ENCODE measurements at places on chromosomes 2 and 18.

DNA sequence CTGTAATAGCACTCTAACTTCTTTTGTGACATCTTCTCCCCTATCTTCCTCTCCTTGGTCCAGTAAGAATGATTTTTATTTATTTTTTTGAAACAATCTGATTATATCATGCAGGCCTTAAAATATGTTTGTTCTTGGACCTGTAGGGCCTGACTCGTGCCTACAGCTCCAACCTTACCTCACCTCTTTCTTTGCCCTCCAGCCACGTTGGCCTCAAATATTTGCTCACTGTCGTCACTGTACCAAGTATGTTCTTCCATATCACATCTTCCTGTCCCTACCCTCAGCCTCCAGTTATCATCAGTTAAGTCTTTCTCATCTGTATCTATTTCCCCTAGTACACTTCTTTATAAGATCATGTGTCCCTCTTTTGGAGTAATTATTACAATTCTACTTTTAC lies 125.5 kb downstream of the CDH7 start:
- no peak for DNase-seq

DNA sequence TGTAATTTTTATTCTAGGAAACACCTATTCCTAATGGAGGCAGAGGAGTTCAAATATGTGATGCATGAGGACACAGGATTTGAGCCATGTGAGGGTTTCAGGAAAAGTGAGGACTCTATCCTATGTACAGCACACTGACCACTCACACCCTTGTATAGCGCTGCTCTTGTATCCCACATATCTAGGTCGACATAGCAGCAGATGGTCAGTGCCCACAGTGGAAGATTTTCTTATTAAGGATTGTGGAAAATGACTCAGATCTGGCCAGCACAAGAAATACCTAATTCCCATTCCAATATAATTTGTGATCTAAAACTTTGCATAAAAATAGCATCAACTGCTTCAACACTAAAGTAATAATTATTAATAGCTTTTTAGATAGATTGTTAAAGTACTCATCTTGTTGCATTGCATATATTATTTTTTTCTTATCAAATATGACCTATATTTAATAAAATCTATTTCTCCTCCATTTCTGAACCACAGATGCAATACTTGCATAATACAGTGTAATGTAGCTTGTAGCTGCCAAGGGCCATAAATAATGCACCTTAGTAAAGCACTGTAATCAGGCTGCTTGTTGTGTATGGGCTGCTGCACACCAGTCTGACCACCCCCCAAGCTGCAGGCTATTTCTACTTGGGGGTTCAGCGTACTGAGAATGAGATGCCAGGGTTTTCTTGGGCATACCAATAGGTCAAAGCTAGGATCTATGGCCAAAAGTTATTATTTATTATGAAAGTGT lies 442.2 kb upstream of the CWC22 start:
- no peak for DNase-seq

GRCh38 chr2:26608557-26608956 lies 32.6 kb downstream of the CIB4 start:
- DNase-seq, result no peak

DNA sequence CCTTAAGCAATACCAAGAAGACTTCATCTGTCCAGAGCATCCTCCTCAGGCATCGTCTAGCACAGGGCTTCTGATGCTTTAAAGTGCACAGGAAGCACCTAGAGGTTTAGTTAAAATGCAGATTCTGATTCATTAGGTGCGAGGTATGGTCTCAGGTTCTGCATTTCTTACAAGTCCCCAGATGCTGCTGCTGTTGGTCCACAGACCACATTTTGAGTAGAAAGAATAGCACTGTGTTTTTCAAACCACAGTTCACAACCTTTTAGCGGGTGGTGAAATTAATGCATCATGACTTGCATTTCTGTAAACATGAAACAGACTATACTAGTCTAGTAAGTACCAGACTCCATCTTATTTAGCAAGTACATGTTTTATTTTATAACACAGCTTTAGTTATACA lies 134.6 kb downstream of the TMEFF2 start:
- no peak for DNase-seq

DNA sequence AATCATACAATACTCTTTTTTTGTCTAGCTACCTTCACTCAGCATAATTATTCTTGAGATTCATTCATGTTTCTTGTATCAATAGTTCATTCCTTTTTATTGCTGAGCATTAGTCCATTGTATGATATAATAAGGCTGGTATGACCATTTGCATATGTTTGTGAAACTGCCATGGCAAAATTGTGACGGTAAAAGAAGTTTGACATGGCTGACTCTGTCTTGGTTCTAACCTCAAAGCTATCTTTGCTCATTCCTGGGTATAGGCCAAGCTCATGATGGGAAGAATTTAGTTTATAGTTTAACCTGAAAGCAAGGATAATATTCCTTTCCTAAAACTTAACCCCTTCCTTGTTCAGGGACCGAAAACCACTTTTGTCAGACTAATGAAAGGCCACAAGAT lies 46.4 kb downstream of the COMMD1 start:
- no peak for DNase-seq

DNA sequence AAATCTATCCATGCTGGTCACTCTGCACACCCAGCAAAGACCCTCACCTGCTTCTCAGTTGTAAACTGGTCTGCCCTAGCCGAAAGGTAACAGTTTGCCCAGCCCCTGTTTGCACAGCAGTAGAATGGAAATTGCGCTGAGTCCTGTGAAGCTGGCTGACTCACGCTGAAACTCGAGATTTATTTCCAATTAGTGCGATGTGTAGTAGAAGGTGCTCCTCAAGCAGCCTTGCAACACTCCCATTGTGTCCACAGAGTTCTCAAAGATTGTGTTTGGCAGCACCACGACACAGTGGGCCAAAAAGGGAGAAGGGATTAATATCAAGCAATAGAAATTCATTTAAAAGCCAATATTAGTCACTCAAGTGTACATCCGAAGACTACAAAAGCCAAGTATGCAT lies 21.7 kb upstream of the APCDD1 start:
- no peak for DNase-seq

DNA sequence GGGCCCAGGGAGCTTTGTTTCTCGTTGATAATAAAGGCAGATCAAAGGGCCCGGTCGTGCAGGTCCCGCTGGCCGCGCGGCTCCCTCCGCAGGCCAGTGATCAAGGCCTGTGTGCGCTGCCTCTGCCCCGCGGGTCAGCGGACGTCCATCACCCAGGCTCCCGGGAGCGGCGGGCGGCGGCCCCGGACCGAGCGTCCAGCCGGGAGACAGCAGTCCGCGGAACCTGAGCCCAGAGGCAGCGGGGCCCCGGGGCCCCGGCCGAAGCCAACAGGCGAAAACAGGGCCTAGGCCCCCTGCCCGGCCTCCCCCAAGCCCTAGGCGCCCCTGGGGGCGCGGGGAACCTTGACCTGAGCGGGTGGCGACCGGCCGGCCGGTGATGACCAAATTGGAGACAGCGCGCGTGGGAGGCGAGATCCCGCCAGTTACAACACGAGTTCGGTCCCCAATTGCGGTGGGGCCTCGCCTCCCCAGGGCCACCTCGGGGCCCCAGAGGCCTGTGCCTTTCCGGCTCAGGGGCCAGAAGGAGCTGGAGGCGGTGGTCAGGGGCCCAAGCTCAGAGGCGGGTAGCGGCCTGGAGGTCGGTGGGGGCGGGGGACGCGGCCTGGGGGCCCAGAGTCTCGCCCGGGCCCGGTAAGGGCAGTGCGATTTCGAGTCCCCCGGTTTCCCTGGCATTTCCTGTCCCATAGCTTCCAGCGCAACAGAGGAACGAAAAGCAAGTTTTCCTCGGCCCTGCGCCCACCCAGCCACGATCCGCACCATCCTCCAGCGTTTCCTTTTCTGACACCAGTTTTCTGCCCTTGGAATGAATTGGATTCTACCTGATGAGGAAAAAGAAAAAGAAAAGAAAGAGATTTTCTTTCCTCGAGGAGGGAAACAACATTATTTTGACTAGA lies 5.9 kb downstream of the SP9 start:
- no peak for DNase-seq

GRCh38 chr18:37574113-37574512 lies 8.5 kb upstream of the CELF4 start:
- no peak for DNase-seq

DNA sequence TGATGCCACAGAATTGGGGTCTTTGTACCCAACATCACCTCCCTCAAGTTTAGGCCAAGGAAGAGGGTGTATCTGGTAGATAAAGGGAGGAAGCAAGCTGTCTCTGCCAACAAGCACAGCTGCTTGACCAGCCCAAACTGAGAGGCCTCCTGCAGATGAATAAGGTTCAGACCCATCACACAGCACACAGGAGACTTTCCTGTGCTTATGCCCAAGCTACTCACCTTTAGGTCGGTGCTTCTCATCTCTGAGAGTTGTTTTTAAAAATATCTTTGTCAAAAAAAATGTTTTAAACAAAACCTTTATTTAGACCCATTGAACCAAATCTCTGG lies 24.7 kb upstream of the SP3 start:
- no peak for DNase-seq

GRCh38 chr2:130911482-130911881 lies 74.8 kb downstream of the ARHGEF4 start:
- DNase-seq, result no peak

DNA sequence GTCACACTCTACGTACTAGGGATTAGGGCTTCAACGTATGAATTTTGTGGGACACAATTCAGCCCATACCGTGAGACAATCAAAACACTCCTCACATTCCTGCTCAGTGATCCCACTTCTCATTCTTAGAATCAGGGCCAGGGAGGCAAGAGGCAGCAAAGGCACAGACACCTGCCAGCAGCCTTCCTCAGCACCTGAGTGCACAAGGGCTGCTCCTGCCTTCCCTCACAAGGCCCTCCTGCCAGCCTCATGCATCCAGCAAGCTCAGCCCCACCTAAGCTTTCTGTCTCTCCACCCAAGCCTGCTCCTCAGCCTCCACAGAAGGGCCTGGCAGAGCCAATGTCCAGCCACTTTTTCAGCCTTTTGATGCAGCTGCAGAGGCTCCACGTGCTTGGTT lies 141.6 kb downstream of the SP3 start:
- DNase-seq, result no peak

GRCh38 chr2:44549856-44550255 lies 188.1 kb downstream of the CAMKMT start:
- no peak for DNase-seq

GRCh38 chr2:141015341-141016047 lies 1115.3 kb downstream of the LRP1B start:
- DNase-seq, result no peak

DNA sequence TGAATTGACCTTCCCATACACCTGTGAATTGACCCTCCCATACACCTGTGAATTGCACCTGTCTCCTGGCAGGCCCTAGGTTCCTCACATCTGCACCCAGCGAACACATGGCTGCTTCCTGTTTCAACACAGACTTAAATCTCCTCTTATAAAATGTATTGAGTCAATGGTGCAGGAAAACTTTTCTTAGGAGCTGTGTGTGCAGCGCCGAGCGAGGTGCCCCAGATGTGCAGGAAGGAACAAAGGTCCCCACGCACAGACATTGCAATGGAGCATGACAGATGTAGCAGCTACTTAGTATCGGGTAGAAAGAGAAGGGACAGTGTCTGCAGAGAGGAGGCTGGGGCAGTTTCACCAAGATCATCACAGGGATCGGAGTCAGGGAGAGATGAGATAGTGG lies 85.5 kb upstream of the PXDN start:
- no peak for DNase-seq

- no peak for DNase-seq
Measured at GRCh38 chr2:48144777-48145176, 238.5 kb upstream of the FBXO11 start.

DNA sequence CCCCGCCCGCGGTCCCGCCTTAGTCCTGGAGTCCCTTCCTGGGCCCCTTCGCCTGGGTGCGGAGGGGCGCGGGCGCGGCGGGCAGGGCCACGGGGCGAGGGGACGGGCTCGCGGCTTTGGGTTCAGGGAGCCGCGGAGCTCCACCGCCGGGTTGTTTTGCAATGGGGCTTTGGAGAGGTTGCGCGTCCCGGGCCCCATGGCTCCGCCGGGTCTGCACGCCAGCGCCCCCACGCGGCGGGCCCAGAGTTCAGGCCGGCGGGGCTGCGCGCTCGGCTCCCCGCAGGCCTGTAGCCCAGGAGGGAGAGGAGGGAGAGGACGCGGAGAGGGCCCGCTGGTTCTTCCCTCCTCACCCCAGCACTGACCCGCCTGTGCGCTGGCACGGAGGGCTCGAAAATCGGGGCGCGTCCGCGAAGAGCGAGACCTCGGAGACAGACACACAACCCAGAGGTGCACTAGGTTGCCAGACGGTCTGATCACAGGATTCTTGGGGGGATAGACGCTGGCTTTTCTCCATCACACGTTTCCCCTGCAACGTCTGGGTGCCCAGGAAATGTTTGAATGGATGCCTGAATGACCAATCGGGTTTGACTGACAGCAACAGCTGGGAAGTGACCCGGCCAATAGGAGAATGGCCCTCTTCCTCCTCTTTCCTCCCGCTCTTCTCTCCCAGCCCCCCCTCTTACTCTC lies 4.9 kb upstream of the SIX2 start:
- peak; percentile 69 for DNase-seq

DNA sequence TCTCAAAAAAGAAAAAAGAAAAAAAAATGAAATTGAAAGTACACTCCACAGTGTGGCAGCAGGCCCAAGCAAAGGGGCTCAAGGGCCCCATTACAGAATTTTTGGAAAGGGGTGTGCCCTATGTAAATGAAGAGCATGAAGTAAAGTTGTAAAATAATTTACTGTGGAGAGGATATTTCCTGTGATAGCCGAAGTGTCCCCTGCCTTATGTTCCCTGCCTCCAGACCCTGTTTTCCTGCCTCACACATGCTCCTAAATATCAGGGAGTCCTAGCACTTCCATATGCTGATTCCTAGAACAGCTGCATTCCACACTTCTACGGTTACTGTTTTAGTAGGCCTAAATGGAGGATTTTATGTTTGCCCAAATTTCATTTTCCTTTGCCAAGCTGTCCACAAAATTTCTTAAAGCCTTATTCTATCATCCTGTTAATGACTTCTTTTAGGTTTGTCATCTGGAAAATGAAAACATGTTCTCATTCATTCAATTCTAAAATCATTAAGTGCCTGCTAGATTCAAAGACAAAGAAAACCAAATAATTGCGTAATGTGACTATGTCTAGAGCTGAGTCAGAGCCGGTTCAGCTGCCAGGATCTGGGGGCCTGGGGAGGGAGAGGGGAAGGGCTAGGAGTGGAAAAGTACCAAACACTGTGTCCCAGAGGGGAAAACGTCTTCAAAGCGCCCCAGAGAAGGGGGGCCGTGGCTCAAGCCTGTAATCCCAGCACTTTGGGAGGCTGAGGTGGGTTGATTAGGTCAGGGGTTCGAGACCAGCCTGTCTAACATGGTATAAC lies 25.9 kb upstream of the IMPA2 start:
- no peak for DNase-seq

- DNase-seq, result no peak
Measured at GRCh38 chr18:57583297-57583835, 3.1 kb downstream of the FECH start.

GRCh38 chr2:177691177-177691576 lies 298.6 kb downstream of the AGPS start:
- no peak for DNase-seq

DNA sequence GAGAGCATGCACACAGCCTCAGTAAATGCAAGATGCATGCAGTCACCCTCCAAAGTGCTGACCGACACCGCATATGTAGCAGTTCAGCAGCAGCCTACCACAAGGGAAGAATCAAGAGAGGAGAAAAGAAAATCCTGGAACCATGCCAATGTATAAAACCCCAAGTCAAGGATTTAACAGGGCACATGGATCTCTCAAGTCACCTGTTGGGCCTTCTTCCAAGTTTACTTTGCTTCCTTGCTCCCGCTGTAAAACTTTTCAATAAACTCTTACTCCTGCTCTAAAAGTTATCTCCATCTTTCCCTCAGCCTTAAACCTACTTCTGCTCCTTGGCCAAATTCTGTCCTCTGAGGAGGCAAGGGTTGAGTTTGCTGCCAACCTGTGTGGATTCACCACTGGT lies 147.8 kb upstream of the MAP2 start:
- DNase-seq, result no peak

GRCh38 chr2:236629961-236630872 lies 60.6 kb downstream of the ACKR3 start:
- peak; percentile 48 for DNase-seq

Data from tibial artery (tissue), 4 donors.